ENCODE measurements at places on chromosomes 3 and 15. TPM values are rescaled to one million over a fixed set of nuclear protein-coding genes. Genes with fewer than 3 reads are reported as not detected.

DNA sequence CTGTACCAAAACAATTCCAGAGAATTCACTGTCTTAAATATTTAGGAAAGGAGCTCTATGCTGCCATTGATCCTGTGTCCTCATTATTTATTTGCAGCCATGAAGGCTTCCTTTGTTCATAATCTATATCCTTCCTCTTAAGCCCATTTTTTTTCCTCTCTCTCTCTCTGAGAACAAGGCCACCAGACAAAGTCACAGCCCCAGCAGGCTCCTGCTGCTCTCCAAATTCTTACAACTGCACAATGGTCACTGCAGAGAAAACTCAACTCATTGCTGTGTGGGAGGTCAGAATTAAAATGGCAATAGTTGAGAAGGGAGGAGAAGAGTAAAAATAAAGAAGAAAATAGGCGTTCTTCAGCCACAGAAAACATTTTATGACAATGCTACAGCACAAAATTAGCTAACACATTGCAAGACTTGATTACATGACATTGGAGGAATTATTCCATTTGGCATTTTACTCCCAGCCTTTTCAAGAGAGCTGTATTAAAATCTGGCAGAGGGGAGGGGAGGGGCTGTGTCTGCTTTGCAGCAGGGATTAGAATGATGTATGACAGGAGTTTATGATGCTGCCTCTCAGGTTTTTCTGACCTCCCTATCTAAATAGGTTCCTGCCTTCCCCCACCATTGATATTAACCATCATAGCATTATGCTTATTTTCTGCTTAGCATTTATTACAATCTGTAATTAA lies 399.7 kb upstream of the THBS1 start:
- no peak overlapping the region for H3K27ac ChIP-seq
- no peak overlapping the region for H3K4me3 ChIP-seq
- DNase-seq: no peak
- H3K4me1 ChIP-seq: no peaks in the 10 kb centered on the region

- no peaks in the 10 kb centered on the region for H3K4me1 ChIP-seq
- DNase-seq: no peak
- no peaks in the 10 kb centered on the region for H3K27me3 ChIP-seq
- no peak overlapping the region for H3K4me3 ChIP-seq
These were observed 63.0 kb downstream of the SLTM start for GRCh38 chr15:58870451-58870850.

PLEKHO2 gene
- 7.7 TPM for total RNA-seq

DNA sequence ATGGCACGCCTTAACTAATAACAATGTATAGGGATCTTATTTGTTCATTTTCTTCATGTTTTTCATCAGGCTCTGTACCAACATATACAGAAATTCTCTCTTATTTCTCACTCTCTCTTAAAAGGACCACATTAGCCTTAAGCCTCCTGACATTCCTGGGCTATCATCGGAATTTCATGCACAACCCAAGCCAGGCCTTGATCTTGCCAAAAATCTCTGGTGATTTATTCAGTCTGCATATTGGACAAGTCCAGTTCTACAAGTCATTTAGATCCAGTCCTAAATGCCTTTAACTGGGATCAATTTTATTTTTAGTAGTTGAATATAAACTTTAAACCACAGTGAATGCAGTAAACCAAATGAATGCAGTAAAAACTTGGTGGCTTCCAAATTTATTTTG lies 385.4 kb downstream of the MECOM start:
- no peaks in the 10 kb centered on the region for H3K27me3 ChIP-seq
- no peaks in the 10 kb centered on the region for H3K36me3 ChIP-seq
- DNase-seq: no peak
- H3K4me3 ChIP-seq: no peak overlapping the region

TMCO5A gene
- not detected for total RNA-seq

DNA sequence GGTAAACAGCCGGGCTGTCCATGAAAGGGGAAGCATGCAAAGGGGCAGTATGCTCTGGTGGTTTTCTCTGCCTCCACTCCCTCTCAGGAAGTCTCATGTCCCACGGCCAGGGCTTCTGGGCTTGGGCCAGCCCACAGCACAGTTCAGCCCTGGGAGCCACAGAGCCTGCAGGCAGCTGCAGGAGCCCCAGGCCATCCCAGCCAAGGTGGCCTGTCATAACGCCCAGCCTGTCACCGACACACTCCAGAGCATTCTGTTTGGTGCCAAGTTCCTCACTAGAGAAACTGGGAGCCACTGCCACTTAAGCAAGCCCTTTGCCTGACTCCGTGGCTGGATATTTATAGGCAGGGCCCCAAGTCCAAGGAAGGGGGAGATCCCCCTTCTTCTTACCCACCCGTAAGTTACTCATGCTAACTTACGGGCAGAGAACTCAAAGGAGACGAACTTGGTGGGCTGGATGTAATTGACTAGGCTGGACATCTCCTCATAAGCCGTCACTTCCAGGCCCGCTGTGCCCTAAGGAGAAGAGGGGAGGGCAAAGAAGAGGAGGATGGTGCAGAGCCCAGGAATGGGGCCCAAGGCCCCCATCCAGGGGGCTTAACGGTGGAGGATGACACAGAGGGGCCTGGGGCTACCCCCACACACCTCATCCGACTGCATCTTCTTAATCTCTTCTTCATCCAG lies 11.7 kb downstream of the PLCB2 start:
- H3K27ac ChIP-seq: no peak overlapping the region
- no peaks in the 10 kb centered on the region for H3K36me3 ChIP-seq
- H3K4me3 ChIP-seq: no peak overlapping the region
- H3K4me1 ChIP-seq: peaks cover 8% of the 10 kb centered on the region

THPO gene
- not detected for total RNA-seq

DNA sequence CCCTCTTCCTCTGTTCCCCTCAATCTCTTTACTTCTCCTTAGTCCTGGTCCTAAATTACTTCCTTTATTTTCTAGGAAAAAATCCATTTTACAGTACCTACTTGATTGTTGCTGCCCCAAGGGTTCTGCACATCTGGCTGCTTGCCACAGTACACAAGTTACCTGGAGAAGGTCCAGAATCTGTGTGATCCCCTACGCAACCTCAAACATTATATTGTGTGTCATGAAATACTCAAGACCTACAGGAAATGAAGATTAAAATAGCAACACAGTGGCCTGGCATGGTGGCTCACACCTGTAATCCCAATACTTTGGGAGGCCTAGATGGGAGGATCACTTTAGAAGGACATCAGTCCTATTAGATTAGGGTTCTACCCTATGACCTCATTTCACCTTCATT lies 48.7 kb downstream of the PRKAR2A start:
- no peak overlapping the region for H3K27ac ChIP-seq
- H3K27me3 ChIP-seq: no peaks in the 10 kb centered on the region
- no peak overlapping the region for H3K4me3 ChIP-seq
- no peak for DNase-seq

KIF15 gene
- 21.9 TPM for total RNA-seq

GRCh38 chr3:164030194-164030593 lies 1048.1 kb downstream of the SI start:
- H3K36me3 ChIP-seq: no peaks in the 10 kb centered on the region
- no peak overlapping the region for H3K27ac ChIP-seq
- H3K4me3 ChIP-seq: no peak overlapping the region
- no peak for DNase-seq

ADAMTS9 gene
- total RNA-seq: 0.26 TPM
